ENCODE measurements at places on chromosomes 12 and 14. TPM values are rescaled to one million over a fixed set of nuclear protein-coding genes. Genes with fewer than 3 reads are reported as not detected.

Gene OR6C2
- not detected for total RNA-seq

Gene EML1
- total RNA-seq = 11.3 TPM

Gene SLC10A1
- total RNA-seq = not detected

Gene PTPRB
- total RNA-seq = 0.21 TPM

Gene SERPINA10
- total RNA-seq = not detected

Gene EPYC
- not detected for total RNA-seq

Gene NELL2
- under 0.01 TPM for total RNA-seq

Gene PABPN1
- total RNA-seq = 64.1 TPM

Gene PTGER2
- total RNA-seq = not detected

Gene FCF1
- 28.0 TPM for total RNA-seq

Gene VPS29
- 71.1 TPM for total RNA-seq

Gene PXN
- total RNA-seq = 34.9 TPM

Gene CPNE6
- total RNA-seq = not detected

Measured in tracheal epithelial cell (primary cell).